DMS79 treated with DMSO at 0.1 percent for 48 hours (cell line): ENCODE measurements at places on chromosomes 1 and 21.

DNA sequence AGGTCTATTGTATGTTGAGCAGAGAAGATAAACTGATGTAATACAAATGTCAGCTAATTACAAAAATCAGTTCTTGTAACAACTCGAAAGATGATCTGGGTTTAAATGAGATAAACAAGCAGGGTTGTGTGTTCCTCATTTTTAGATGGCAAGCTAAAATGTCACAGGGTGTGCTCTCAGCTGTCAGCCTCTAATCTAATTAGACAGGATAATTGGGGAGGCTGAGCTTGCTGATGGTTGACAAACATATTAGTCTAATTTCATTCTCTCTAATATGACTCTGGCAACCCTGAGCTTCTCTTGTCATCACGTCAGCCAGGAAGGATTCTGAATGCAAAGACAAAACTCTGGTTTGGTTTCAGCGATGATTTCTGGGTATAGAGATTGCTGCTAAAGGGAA, 335.3 kb upstream of the KAZN start:
- DNase-seq, result no peak

- no peak for DNase-seq
These were observed 70.7 kb downstream of the CD247 start for GRCh38 chr1:167447521-167448136.

DNA sequence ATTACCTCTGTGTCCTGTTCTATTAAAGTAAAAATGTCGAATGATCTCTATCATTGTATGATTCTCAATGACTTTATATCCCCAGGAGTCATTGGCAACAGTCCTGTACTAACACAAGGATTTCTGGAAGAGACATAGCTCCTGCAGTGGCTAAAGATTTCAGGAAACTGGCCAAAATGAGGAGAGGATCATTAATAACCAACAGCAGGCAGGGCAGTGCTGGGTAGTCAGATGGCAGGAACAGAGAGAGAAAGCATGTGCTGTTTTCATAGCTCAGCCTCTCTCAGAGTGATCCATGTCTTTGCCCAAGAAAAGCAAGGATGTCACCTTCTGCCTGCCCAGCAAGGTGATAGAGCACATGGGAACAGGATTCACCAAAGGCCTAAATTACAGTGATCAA, 604.7 kb upstream of the PLXNA2 start:
- peak; percentile 22 for DNase-seq

GRCh38 chr21:17921579-17922530, 102.7 kb upstream of the C21orf91 start:
- DNase-seq, result no peak

GRCh38 chr1:47502746-47503370, 65.0 kb downstream of the FOXD2 start:
- no peak for DNase-seq

DNA sequence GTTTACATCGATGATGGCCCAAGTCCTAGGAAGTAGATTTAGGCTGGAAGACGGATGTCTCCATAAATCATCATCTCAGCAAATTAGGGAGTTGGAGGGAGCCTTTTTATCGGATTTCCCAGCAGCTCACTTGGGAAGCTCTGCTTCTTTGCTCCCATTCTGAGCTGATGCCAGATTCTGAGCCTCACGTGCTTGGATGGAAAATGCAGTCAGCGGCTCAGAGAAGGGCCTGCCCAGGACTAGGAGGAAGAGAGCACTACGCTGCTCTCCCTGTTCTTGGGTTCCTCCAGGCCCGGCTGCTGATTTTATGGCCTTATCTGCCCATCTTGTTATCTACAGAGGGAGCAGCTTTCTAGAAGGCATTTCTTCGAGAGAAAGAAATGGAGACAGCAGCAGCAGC, 42.0 kb downstream of the UBIAD1 start:
- DNase-seq, result no peak

DNA sequence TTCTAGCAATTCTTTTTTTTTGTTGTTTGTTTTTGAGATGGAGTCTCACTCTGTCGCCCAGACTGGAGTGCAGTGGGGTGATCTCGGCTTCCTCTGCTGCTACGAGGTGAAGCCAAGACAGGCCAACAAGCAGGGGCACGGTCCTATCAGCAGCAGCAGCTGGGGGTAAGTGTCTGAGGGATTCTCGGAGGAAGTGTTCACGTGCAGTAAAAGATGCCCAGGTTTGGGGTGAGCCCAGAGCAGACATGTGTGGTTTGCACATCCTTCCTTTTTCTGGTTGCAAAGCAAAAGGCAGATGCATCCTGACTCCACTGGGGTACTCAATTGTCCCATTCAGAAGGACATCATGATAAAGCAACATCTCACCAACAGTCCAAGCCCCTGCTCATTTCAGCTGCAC, 27.7 kb downstream of the PIGP start:
- DNase-seq, result no peak

DNA sequence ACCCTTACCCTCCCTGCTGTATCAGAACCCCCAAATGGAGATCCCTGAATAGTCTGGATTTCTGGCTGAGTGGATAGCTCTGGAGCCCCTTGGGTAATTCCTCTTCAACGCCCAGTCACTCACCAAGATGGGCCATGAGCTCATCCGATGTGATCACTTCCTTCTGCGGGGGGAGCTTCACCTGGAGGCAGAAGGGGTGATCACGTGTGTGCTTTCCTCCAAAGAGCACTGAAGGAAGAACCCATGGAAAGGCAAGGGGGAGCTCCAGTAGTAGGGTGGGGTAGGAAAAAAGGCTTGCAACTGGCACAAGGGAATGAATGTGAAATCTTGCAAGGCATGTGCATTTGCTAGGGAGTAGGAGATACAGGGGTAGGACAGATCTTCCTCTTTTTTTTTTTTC, 5.1 kb downstream of the MINDY1 start:
- no peak for DNase-seq

DNA sequence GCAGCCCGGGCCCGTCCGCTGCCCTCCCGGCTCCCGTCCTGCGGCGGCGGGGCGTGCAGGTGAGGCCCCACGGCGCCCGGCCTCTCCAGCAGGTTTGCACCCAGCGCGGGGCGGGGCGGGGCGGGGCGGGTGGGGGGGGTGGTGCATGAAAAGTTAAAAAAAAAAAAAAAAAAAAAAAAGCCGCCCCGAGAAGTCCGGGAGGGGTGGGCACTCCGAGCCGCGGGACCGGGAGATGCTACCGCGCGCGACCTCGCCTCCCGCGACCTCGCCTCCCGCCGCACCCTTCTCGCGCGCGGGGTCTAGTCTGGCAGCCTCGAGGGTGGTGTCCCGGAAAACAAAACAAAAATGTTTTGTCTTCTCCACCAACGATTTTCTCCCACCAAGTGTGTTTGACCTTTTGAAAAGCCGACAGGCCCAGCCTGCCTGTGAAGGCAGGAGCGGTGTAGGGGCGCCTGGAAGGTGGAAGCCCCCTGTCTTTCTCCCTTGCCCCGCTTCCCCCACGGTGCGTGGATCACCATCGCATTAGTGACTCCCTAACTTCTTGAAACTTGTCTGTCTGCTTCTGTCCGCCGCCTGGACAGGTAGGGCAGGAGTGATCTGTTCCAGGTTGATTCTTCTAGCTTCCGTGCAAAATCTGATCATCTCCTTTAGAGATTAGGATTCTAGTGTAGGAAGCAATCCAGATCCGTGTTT, 569 bp downstream of the RCAN3 start:
- peak; percentile 16 for DNase-seq

DNA sequence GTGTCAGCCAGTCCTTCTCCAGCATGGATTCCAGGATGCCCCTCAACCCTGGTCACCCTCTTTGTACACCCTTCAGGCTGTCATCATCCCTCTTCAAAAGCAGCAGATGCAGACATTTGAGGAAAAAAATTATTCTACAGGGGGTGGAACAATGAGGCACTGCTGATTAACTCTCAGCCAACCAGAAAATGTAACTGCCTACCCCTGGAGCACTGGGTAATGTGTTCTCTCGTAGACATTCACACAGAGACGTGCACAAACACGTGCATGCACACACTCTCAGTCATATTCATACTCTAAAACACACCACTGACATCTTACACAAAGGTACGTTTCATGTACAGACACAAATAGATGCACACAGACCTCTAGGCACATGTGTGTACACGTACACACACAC, 175.4 kb downstream of the TRABD2B start:
- no peak for DNase-seq

DNA sequence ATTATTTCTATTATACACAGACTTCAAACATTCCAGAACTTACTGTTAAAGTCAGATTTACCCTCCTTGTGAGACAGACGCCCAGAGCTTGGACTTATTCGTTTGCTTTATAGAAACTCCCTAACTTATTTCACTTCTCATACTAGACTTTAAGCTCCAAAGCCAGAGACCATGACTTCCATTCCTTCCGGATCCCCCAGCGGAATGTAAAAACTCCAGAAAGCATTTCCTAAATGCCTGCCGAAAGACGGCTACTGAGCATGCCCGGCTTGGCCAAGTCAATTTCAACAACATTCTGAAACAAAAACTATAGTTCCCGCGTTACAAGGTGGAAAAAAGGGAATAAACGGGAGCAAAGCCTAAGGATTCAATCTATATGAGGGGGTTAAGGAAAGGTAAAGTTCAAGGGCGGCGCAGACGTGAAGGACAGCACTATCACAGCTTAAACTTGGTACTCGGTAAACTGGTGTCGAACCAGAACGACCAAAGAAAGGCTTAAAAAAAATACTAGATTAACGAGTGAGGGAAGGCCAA, 1.1 kb downstream of the USP48 start:
- peak; percentile 71 for DNase-seq

DNA sequence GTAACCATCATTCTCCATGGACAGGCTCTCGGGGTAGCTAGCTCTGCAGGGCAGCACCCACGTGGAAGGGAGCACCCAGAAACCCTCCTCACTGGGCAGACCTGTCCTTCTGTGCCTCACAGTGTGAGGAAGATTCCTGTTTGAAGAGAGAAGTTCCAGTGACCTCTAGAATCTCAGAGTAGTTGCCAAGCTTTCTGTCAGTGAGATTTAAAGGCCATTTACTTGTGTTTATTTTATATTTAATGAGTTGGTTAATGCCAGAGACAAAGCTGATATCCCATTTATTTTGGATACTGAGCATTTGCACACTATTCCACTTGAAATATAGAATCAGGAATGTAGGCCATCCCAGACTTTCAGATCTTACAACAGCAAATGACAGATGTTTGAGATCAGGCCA, 28.7 kb downstream of the MTARC1 start:
- no peak for DNase-seq

GRCh38 chr1:221776495-221777301, 34.8 kb upstream of the DUSP10 start:
- no peak for DNase-seq

GRCh38 chr1:19044471-19044870, 88.0 kb upstream of the IFFO2 start:
- no peak for DNase-seq
